GM04504 (cell line): ENCODE measurements at places on chromosomes 11 and 22.

GRCh38 chr11:45150301-45150700 is 3.9 kb downstream of the PRDM11 start:
- no peak for DNase-seq

- no peak for DNase-seq
Observed at GRCh38 chr11:70663815-70664214, 265.5 kb downstream of the CTTN start.

- no peak for DNase-seq
Observed at GRCh38 chr22:48396785-48397530, 1430.7 kb downstream of the BRD1 start.

DNA sequence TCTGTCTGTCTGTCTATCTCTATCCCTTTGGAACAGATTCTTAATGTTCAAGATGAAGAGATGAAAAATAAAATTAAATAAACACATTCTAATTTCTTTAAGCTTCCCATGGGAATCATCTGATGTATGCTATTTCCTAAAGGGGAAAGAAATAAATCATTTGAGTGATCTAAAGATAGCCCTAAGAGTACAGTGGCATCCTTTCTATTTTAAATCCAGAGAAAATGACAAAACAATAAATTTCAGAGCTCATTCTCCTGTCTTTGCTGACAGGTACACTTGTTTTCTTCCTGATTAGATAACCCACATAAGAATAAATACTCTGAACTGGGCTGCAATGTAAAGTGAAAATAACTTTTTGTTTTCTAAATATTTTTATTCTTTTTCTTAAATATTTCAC is 550.4 kb downstream of the JRKL start:
- DNase-seq = no peak

DNA sequence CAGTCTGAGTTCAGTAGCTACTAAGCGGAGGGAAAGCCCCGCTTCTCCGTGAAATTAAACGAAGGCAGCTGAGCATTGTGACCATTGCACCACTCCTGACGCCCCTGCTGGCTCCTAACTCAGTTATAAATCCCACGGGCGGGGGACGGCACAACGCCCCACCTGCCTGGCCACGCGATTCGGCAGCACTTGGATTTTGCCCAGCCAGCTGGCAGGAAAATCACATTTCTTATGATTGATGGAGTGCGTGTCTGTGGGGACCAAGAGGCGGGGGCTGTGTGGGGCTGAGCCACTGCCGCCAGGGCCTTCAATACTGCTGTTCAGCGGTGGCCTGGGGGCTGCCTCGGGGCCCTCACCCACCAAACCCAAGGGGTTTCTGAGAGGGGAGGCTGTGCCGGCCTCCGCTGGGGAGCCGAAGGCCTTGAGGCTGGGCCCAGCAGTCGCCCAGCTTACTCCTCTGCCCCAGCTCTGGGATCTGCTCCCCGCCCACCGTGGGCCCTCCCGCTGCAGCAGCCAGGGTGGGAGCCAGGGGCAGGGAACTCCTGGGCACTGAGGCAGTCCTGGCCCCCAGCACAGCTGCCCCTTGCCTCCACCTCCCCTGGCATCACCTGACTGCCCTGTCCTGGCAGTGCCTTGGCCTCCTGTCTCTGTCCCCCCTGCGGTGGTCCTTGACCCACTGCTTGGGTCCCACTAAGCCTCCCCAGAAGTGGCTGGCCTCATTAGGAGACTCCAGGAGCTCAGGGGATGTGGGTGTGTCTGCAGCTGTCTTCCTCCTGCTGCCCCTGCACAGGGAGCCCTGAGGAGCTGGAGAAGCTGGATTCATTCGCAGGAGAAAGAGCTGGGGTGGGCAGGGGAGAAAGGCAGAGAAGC is 30.7 kb downstream of the SHISAL1 start:
- DNase-seq = no peak

GRCh38 chr22:37172266-37173245 is 15.5 kb downstream of the C1QTNF6 start:
- DNase-seq = no peak

GRCh38 chr22:25346859-25347751 is 127.7 kb downstream of the CRYBB2 start:
- no peak for DNase-seq

GRCh38 chr11:115501502-115501892 is 2.7 kb downstream of the CADM1 start:
- no peak for DNase-seq

DNA sequence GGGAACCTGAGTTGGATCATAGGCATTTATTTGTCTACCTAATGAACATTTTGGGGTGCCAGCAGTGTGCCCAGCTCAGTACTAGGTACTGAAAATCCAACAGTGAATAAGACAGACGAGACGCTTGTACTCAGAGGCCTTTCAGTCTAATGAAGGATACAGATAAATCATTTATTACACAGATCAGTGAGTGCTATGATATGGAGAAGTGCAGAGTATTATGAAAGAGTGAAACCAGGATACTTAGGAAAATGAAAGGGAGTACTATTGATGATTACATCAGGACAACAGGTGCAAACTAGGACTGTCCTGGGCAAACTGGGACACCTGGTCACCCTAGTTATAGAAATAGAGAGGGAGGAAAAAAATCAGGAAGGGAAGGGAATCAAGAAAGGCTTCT is 207.5 kb upstream of the NCAM1 start:
- DNase-seq = no peak

DNA sequence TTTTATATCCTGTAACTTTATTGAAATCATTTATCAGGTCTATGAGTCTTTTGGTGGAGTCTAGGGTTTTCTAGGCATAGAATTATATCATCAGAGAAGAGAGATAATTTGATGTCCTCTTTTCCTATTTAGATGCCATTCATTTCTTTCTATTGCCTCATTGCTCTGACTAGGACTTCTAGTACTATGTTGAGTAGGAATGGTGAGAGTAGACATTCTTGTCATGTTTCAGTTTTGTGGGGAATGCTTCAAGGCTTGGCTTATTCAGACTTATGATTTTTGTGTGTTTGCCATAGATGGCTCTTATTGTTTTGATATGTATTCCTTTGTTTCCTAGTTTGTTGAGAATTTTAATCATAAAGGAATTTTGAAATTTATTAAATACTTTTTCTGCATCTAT is 1078.3 kb downstream of the FAM181B start:
- DNase-seq = no peak

GRCh38 chr11:69284081-69284511 is 9.9 kb upstream of the MYEOV start:
- no peak for DNase-seq

- peak; percentile 97 for DNase-seq
Observed at GRCh38 chr11:121595717-121596161, 143.0 kb upstream of the SORL1-AS1 start.
